ENCODE measurements at places on chromosomes 5 and 9.
A peak's percentile ranks its signal among the peaks of the same experiment; 100 is the strongest.

DNA sequence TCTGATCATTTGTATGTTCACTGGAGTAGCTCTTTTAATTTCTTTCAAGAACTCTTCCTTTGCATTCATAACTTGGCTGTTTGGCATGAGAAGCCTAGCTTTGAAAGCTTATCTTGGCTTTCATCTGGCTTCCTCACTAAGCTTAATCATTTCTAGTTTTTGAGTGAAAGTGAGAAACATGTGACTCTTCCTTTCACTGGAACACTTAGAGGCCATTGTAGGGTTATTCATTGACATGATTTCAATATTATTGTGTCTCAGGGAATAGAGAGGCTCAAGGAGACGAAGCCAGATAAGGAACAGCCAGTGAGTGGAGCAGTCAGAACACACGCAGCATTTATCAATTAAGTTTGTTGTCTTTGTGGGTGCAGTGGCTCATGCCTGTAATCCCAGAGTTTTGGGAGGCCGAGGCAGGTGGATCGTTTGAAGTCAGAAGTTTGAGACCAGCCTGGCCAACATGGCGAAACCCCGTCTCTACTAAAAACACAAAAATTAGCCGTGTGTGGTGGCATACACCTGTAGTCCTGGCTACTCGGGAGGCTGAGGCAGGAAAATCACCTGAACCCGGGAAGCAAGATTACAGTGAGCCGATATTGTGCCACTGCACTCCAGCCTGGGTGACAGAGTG lies 98.3 kb downstream of the UGCG start:
- no peak for DNase-seq

DNA sequence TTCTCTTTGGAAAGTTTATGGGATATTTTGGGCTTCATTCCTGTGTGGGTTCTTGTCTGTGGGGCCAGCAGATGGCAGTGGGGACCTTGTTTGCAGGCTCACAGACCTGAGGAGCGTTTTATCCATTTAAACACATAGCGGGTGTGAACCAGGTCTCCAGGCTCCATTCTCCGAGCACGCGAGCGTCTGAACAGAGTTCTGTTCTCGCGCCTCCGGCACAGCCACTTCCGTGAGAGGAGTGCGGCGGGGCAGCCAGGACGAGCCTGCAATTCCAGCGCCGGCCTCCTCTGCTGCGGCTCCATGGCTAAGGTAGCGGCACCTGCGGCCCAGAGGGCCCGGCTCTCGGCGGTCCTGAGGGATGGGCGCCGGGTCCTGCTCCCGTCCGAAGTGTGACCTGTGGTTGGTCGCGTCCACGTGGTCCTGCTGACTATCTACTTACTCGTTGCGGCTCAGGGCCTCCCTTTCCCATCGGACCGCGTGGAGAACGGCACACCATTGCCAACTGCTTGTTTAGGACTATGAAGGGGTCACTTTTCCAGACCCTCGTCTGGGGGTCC lies 7.3 kb downstream of the NRARP start:
- DNase-seq, result no peak

- DNase-seq, result no peak
These were observed 206.9 kb upstream of the PCSK5 start for GRCh38 chr9:75683591-75683990.

DNA sequence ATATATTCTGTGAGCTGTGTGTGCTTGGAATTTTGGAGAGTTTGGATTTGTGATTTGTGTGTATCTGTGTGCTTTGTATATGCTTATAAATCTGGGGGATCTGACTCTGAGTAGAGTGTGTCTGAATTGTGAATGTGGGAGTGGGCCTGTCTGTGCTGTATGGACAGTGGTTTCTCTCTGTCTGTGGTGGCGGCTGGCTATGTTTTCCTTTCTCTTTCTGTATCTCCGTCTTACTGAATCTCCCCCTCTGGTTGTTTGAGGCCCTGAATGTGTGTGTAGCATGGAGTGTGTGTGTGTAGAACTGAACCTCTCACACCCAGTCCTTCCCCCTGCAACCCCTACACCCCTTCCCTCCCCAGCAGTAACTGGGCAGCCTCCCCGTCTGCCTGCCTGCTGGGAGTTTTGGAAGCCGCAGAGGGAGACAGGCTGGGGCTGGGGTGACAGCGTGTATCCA lies 4.7 kb downstream of the CXXC5 start:
- no peak for DNase-seq

- DNase-seq, result no peak
These were observed 30.4 kb upstream of the SLC2A8 start for GRCh38 chr9:127366594-127366993.

DNA sequence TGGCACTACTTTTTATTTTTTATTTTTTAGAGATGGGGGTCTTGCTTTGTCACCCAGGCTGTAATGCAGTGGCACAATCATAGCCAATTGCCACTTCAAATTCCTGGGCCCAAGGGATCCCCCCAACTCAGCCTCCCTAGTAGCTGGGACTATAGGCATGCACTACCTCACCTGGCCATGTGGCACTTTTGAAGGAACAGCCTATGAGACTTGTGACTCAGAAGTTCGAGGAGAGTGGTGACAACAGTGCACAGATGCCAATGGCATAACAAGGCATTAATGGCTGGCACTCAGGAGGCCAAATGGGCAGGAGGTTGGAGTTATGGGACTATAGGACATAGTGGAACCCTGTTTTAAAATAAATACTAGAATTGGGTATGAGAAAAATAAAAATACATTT lies 33.7 kb downstream of the ANKRD31 start:
- DNase-seq, result no peak

DNA sequence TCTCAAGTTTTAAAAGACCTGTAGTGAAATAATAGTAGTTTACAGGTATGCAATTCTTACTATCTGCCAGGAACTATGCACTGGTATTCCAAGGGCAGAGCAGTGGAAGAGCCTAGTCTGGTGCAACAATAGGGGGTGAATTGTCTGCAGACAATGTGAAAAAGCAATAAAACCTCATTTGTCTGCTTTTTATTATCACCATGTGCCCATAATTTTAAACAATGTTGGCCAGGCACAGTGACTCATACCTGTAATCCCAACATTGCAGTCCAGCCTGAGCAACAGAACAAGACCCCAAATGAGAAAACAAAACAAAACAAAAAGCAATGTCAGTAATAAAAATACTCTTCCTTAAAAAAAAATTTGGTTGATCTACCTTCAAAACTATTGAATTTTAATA lies 12.2 kb upstream of the SLC44A1 start:
- peak; percentile 5 for DNase-seq

DNA sequence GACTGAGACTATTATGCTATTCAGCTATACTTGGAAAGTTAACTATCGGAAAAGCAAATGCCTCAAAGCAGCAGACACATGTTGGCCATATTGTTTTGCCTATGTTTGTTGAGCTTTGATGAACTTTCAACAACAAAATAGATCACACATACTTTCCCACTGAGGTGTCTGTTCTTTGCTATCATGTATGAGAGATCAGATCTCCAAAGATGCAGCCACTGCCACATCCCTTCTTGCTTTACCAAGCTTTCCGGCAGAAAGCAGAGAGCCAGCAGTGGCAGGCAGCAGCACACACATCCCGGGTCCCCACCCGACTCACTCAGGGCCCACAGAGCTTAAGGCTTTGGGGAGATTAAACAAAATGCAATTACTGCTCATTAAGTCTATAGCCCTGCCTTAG lies 18.8 kb downstream of the ZBTB5 start:
- DNase-seq, result no peak

DNA sequence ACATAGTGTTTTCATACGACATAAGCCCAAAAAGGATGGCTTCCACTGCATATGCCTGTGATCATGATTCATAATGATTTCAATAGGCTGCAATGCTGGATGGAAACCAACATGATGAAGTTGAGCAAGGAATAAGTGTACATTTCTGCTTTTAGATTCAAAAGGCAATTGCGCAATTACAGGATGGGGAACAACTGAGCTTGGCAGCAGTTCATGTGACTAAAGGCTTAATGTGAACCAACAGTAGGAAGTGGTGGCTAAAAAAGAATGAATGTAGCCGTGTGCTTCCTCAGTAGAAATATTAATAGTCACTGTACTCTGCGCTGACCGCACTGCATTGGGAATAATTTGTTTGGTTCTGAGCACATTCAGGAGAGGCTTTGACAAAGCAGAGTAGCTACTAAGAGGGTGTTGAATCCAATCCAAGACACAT lies 51.2 kb downstream of the SLC1A3 start:
- DNase-seq, result peak; percentile 98

DNA sequence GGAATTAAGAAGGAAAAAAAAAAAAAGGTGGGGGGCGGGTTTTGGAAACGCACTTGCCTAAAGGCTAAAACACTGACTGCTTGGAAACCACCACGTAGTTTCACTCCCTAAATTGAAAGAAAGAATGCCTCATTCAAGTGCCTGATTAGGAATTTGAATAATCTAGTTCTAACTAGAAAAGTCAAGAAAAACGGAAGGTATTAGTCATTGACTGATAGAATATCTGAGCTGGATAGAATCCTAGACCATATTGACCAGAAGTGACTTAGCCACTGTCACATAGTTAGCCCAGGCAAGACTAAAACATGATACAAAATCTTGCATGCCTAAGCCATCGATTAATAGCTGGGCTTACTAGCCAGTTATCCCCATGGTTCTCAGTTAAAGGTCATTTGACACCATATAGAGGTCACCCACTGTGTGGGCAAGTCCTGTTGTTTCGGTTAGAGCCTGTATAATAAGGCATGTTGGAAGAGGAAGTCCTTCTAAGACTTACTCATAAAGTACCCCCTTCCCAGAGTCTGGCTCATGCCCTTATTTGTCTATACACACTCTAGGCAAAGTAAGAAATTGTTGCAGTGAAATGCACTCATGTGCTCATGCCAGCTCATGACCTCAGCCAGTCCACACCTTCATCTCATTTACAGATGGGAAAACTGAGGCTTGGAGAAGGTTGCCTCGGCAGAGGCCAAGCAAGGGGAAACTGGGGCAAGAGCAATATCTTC lies 40.2 kb downstream of the SH3RF2 start:
- DNase-seq, result peak; percentile 72

DNA sequence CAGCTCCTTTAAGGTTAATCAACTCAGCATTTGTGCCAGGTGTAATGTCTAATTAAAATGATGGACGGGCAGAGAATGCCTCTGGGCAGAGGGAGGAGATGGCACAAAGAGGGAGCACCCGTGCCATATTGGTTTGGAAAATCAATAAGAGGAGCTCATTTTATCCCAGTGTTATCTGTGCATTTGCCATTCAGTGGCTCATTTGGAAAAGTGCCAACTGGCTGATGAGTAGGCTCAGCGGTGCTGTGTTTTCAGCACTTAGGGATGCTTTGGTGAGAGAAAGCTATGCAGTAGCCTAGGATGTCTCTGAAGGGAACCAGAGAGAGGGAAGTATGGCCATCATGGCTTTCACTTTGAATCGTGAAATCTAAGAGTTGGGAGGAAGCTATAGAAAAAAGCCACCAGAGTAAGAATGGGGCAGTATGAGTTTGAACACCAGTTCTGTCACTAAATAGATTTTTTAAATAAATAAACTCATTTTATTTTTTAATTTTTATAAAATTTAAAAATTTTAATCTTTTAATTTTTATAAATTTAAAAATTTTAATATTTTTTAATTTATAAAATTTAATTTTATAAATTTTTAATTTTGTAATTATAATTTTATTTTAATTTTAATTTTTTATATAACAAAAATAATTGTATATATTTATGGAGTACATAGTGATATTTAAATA lies 472.8 kb downstream of the BRINP1 start:
- peak; percentile 1 for DNase-seq

- DNase-seq, result peak; percentile 3
These were observed 20.8 kb upstream of the SNCAIP start for GRCh38 chr5:122291000-122291901.

DNA sequence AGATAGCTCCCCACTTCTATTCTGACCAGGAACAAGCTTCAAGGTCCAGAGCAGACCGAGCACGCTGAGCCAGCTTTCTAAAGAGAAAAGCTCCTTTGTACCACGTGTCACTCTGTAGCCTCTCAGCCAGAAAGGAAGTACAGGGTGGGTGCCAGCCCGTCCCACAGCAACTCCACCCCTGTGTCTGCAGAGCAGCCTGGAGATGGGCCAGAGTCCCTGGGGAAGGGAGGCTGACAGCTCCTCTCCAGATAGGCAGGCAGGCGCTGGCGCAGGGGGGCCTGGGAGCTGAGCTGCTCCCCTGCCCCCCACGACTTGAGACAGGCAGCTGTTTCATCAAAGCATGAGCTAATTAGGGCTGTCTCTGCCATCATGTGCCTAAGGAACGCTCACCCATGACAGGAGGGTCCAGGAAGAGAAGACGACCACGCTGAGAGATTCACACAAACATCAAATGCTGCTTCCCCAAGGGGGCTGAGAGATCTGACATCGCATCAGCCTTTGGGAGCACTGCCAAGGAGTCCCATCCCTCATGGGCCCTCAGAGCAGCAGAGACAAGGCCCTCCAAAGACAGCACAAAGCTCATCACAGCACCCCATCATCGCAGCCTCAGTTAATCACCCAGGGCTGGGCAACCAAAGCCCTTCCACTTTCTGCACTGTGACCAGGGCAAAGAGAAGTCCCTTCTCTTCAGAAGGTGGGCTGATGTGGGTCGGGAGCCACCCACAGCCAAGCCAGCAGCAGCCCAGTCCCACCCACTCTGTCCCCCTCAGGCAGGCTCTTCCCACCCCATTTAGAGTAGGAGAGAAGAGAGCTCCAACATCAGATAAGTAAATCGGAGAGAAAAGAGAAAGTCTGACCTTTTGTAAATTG lies 78.5 kb upstream of the LRRTM2 start:
- peak; percentile 14 for DNase-seq

- DNase-seq, result no peak
These were observed 27.3 kb downstream of the FOXE1 start for GRCh38 chr9:97880336-97880735.

GRCh38 chr5:62900976-62901375 lies 322.4 kb downstream of the LRRC70 start:
- no peak for DNase-seq

DNA sequence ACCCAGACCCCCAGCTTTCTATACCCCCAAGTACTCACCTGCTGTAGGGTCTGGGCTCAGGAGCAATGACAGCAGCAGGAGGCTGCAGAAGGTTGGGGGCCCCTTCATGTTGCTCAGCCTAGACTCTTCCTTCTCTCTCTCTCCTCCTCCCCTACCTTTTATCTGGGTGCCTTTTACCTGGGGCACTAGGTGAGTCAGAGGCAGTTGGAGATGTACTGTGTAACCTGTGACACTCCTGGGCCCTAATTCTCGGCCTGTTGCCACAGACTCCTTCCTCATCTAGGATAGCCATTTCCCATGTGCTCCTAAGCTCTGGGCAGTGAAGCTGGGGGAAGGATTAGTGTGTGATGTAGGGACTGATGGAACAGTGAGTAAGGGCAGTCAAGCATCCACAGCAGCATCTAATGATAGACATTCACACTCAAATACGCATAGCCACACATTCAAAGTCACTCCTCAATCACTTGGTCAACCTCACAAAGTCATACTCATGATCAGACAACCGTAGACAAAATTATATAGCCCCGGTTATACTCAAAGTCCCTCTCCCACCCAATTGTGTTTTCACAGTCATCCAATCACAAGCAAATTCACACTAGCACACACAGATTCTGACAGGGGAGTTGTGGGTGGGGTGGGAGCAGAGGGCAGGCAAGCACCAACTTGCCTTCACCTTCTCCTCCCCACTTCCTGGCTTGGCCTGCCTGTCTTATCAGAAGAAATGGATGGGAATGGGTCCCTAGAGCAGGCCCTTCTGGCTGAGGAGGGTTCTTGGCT lies at the start of gene CCL27:
CCL27 (minus strand) TSS at position 132 of the 777 bp plus-strand sequence; CDS start at position 108, 24 bp downstream.
- DNase-seq, result no peak

DNA sequence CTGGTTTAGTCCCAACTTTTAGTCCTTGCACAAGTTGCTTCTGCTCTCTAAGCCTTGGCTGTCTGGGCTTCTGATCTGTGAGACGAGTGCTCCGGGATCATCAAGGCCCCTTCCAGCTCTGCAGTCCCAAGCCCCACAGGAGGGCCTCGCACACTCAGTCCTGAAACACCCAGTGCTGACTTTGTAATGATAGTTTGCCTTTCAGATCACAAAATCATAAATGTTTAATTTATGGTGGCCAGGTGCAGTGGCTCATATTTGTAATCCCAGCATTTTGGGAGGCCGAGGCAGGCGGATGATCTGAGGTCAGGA lies 95.9 kb upstream of the SLC25A48 start:
- DNase-seq, result no peak

Data from EL (cell line).